Fibroblast of skin of right biceps (primary cell): ENCODE measurements at places on chromosomes 12 and 14.
A peak's percentile ranks its signal among the peaks of the same experiment; 100 is the strongest.

DNA sequence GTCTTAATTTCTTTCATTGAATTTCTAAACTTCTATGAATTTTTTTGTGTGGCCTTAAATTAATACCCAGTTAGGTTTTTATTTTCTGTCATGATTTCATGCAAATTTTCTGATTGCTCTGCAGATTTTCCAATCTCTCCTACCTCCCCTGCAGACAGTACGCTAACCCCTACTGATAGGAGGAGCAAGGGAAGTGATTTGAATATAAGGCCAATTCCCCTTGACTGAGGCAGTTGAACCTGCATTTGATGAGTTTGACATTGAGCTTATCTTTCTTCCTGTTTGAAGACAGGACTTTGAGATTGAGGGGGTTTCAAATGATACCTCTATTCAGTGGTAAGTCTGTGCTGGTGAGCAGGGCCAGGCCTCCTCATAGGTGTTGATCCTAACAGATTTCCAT, 74.6 kb downstream of the SNAPC1 start:
- no peak for DNase-seq

DNA sequence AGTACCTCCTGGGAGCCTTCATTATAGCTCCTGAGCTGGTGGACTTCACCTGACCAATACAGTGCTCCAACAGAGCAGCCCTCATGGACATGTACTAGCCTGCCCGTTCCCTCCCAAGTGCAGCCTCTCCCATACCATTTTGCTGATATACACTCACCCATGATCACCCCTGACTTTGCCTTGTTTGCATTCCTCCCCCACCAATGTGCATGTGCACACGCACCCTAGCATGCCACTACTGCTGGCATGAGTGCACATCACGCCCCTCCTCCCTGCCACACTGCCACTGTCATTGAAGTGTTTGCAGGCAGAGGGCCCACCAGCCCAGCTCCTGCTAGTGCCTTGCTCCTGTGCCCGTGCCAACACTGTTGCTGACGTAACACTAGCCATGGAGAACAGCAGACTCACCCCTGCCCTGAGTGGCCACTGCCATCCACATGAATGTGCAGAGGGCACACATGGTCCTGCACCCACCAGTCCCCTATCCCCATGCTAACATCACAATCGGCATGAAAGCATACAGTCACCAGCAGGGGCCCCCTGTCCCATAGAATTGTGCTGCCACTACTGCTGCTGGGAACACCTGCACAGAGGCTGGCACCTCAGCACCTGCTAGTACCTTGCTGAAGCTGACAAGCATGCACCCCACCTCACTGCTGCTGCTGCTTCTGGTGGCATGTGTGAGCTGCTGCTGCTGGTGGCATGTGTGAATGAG, 110.3 kb downstream of the SINHCAF start:
- DNase-seq, result no peak

- no peak for DNase-seq
Measured at GRCh38 chr12:81692008-81692407, 67.1 kb downstream of the PPFIA2 start.

DNA sequence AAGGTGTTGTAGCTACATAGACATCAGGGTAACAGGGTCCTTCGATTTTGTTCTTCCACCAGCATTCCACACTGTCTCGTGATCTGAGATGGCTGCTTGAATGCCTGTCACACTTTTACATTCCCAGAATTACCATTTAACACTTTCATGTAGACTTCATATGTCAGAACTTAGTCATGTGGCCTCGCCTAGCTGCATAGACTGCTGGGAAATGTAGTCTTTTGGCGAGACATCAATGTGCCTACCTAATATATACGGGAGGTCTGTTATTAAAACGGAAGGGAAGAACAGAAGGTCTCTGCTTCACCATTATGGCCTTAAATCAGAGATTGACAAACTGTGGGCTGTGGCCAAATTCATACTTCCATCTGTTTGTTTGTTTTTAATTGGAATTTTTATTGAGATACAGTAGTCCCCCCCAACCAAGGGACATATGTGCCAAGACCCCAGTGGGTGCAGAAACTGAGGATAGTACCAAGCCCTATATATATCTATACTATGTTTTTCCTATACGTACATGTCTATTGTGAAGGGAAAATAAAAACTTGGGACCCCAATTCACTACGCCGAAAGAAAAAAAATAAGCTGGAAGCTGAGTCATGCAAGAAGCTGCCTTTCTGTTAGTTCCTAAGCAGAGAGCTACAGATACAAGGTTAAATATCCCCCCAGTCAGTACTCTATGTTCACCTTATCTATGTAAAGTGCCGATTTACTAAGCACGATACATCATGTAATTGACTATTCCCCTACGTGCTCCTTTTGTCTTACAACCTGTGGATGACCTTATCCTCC, 11.3 kb upstream of the HRK start:
- DNase-seq, result no peak

DNA sequence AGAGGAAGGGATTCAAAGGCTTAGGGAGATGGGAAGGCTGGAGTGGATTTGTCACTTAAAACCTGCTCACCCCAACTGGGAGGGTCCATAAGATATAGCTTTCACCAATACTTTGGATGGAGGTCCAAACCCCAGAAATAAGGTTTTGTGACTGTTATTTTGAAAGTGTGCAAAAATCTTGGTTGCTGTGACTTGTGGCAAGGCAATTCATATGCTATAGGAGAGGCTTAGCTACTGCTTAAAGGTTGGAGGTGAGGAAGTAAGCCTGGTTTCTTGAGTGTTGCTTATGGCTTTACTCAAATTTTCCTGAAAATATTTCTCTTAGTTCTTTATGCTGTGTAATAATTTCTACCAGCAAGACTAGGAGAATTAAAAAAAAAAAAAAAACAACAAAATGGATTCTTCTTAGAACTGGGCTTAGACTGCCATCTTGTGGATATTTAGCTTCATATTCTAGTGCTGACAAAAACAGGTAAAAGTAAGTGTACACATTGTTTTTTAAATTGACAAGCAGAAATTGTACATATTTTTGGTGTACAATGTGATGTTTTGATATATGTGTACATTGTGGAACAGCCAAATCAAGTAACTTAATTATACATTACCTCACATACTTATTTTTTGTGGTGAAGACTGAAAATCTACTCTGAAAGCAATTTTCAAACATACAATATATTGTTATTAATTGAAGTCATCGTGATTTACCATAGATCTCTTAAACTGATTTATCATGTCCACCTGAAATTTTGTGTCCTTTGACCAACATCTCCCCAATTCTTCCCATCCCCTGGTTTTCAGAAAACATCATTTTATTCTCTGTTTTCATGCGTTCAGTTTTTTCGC, 23.0 kb downstream of the PDE6H start:
- peak; percentile 59 for DNase-seq

GRCh38 chr12:108438667-108439066, 76.4 kb upstream of the FICD start:
- DNase-seq, result no peak

- DNase-seq, result no peak
Measured at GRCh38 chr14:101018561-101019290, 115.2 kb upstream of the RTL1 start.
